ENCODE measurements at places on chromosomes 3 and 15.

- no peak for DNase-seq
Measured at GRCh38 chr15:34853001-34853758, 57.8 kb upstream of the ACTC1 start.

GRCh38 chr3:88058306-88058580 lies 562 bp downstream of the CGGBP1 start:
- DNase-seq: no peak

GRCh38 chr3:87101861-87102625 lies 111.1 kb upstream of the VGLL3 start:
- DNase-seq: no peak

- no peak for DNase-seq
Measured at GRCh38 chr3:47475029-47475569, 642 bp downstream of the SCAP start.

DNA sequence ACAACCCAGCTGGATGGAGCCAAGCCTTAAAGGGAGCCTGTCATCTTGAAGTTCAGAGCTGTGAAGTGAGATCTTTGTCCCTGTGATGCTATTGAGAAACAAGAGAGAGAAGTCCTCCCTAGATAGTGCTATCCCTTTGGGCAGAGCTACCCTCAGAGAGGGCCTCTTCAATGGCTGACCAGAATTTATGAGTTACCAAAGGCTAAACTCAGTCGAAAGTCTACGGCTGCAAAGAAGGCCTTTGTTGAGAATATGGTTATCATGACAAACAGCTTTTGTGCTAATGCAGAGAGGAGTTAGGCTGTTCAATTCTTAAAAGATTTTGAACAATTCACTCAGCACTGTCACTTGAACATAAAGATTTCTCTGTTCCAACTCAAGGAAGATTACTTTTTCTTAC lies 65.9 kb upstream of the C3orf80 start:
- no peak for DNase-seq

GRCh38 chr15:87121336-87121735 lies 1041.7 kb downstream of the AGBL1 start:
- no peak for DNase-seq

DNA sequence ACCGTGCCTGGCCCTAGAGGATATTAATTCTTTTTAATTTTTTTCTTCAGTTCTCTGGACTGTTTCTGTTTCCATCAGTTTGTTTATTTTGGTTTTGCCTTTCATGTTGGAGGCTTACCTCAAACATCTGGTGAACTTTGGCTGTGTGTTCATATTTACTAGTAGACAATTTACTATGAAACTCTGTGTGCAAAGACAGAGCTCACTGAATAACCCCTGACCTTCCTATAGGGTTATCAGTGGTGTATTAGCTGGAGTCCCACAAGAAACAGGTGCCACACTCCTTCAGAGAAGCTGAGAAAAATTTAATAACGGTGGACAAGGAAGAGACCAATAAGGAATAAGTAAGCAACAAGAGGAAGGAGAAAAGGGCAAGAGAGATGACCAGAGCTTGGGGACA lies 28.8 kb upstream of the TRA2B start:
- DNase-seq: no peak

DNA sequence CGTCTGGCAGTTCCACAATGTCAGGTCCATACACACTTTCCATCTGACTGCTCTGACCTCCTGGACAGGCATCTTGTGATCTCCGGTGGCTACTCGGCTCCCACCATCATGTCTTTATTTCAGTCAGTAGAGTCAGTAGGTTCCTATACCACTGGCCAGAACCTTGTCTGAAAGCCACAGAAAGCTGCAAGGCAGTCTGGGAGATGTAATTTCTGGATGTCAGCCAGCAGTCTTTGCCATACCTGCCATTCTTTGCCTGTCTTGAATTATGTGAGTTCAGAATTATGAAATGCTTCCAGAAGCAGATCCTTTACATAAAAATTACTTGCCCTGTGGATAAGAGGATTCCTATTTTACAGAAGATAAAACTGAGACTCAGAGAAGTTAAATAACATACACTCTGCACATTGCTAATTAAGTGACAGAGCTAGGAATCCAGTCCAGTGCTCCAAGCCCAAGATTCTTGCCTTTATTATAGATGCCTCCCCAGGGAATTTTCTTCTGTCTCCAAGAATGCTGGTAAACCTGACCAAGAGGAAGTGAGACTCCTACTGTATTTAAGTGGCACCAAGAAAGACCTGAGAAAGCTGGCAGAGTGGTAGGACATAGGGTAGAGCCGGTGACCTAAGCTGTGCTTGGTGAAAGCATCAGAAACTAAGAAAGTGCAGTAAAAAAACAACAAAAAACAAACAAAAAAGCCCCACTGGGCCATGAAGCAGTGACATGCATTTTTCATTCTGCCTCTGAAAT lies 75.6 kb downstream of the IQCH start:
- no peak for DNase-seq

- no peak for DNase-seq
Measured at GRCh38 chr15:93488296-93488713, 399.3 kb upstream of the RGMA start.

GRCh38 chr3:188574885-188575284 lies 420.9 kb downstream of the LPP start:
- no peak for DNase-seq

DNA sequence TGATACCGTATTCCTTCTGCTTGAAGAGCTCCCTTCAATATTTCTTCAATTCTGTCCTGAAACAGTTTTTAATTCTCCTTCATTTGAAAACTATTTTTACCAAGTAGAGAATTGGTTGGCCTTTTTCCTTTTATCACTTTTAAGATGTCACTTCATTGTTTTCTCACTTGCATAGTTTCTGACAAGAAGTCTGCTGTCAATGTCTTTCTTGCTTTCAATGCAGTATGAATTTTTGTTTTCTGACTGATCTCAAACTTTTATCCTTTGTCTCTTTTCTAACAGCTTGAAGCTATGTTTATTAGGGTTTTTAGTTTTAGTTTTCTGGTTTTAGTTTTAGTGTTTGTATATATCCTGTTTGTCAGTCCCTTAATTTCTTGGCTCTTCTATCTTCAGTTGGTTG lies 364.8 kb upstream of the TPRG1 start:
- DNase-seq: no peak

- DNase-seq: no peak
Measured at GRCh38 chr15:99121207-99121606, 16.3 kb downstream of the SYNM start.

GRCh38 chr3:151206201-151206600 lies 3.2 kb upstream of the GPR171 start:
- DNase-seq: no peak

GRCh38 chr3:110687138-110687537 lies 384.5 kb upstream of the NECTIN3 start:
- DNase-seq: no peak

GRCh38 chr3:69384326-69384725 lies 1.6 kb downstream of the FRMD4B start:
- no peak for DNase-seq

DNA sequence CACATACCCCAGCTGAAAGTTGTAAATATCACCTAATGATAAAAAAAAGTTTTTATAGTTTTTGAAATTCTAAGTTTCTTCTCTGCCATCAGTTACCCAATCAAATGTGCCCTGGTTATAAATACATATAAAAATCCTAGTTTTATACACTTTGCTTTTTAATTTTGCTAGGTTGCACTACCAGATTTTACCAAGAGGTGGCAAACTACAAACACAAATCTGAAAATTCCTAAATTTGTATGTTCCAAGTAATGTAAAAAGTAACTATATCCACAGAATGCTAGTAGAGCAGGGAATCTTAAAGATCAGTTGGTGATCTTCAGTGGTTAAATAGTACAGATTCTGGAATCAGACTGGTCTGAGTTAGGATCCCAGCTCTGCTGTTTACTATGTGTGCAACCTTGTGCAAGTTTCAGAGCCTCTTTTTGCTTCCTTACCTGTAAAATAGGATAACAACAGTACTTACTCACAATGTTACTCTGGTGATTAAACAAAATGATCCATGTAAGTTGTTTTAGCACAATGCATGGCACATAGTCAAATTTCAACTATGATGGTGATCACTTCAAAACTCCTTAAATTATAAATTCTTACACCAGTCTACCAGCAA lies 11.0 kb downstream of the TRPM7 start:
- no peak for DNase-seq

GRCh38 chr15:90087454-90088154 lies 14.7 kb downstream of the IDH2 start:
- no peak for DNase-seq

DNA sequence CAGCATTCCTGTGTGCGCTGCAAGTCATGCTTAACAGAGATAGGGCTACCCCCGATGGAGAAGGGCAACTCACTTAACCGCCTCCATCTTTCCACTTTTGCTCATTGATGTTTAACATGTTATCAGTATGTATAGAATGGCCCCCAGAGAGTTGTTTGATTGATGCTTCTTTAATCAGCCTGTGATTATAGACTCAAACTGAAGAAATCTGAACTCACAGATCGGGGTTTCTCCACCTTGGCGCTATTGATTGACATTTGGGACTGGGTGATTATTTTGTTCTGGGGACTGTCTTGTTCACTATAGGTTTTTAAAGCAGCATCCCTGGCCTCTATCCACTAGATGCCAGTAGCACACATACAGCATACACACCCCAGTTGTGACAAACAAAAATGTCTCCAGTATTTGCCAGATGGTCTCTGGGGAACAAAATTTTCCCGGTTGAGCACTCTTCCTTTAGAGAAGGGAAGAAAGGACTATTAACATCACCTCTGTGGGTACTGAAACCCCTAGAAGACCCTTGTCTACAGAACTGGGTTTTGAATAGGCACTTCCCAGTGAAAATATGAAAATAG lies 54.4 kb downstream of the LARS2 start:
- no peak for DNase-seq

DNA sequence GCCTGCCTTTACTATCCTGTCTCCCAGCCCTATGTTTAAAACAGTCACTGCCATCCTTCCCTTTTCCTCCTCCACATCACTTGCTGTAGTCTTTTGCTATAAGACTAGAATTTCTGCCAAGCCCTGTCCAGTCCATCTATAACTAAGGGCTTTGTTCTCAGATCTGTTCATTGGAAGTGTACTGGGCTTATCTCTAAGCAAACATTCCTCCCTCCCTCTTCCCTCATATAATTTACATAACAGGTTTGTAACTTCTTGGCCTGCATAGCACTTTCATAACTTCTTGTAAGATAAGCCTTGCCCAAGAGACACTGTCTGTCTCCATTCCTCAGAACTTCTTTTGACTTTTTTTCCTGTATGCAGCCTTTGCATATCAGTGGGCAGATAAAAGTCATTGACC lies 16.7 kb downstream of the TPRG1 start:
- no peak for DNase-seq

- no peak for DNase-seq
Measured at GRCh38 chr3:69881051-69881450, 118.5 kb upstream of the SAMMSON start.

- DNase-seq: no peak
Measured at GRCh38 chr15:73590263-73590662, 42.9 kb downstream of the NPTN start.

GRCh38 chr3:117589454-117589853 lies 879.9 kb downstream of the TUSC7 start:
- DNase-seq: no peak

GRCh38 chr3:44235604-44236484 lies 5.8 kb upstream of the TOPAZ1 start:
- DNase-seq: no peak

- DNase-seq: no peak
Measured at GRCh38 chr3:159733194-159733860, 255.3 kb upstream of the IL12A start.

GRCh38 chr3:119258915-119259314 lies 18.2 kb upstream of the B4GALT4 start:
- no peak for DNase-seq

- no peak for DNase-seq
Measured at GRCh38 chr15:95709959-95710695, 620.4 kb upstream of the NR2F2 start.

DNA sequence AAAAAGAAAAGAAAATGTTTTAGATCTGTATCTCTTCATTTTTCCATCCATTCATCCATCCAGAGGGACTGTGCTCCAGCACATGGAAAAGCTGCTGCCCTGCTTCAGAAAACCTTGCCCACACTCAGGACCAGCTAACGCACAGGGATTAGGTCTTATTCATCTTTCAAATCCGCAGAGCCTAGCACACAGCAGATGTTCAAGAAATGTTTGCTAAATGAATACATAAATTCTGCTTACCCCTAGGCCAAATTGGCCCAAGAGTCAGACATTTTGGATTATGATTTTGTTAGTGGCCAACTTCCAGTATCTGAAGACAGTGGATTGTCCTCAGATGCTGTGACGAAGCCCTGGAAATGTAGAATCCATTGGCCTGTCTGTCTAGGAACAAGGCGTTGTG lies 71.4 kb downstream of the GHSR start:
- no peak for DNase-seq

DNA sequence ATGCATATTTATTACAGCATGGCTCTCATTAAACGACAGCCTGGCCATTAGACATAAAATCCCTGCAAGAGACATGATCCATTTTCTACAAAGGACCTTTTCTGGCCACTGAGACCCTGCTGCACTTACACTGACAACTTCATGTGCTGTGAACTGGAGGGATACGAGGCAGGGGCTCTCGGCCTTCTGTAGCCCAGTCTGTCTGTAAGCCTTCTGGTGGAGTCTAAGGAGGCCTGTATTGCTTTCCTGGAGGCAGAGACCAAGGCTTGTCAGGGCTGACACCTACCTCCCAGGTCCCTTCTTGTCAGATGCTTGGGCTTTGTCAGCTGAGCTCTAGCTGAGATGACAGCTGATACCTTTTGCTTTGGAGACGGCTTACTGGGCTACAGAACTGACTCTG lies 776.9 kb upstream of the ARPP21 start:
- DNase-seq: no peak

DNA sequence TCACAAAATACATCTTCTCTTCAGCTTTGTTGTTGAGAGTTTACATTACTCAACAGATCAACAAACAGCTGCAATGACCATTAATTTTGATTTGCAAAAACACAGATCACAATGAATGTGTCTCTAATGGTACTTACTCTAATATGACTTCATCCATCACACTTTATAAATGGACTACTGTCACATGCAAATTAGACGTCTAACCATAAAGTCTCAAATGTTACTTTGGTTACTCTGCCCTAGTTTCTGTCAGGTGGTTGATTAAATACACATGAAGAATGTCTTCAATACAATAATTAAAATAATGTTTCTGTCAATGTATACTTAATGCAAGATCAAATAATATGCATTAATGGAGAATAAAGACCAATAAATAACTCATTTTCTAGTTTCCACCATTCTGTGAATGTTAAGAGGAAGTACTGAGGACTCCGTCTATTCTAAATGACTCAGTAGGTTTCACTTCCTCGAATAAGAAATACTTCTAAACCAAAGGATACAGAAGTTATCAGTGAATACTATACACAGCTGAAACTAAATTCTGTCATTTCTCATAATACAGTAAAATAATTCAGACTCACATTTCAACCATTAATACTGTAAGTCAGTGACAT lies 145.8 kb downstream of the CBLB start:
- DNase-seq: no peak

DNA sequence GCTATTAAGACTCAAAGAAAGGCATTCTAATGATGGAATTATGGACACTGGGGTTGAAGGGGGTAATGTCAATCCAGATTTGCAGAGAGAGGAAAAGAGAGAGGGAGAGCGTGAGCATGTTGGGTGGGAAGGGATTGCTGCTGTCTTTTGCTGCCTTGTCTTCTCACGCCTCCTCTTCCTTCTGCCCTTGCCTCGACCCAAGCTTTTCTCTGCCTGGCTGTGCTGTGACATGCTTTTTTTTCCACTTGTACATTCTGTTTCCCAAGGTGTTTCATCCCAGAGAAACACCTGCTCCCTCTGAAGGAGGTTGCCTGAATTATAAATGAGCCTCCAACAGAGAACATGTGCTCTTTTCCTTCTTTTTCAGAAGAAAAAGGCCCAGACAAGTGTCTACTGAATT lies 80.3 kb downstream of the BDH1 start:
- DNase-seq: no peak

Measured in NCI-H1417 treated with DMSO at 0.1 percent for 48 hours (cell line).